Vein endothelial cell (primary cell): ENCODE measurements at places on chromosomes 2 and 18. TPM values are rescaled to one million over a fixed set of nuclear protein-coding genes. Genes with fewer than 3 reads are reported as not detected.

The GRHL1 gene
- total RNA-seq = 0.57 and 0.65 TPM in 2 replicates

The ABCG5 gene
- not detected in 2 replicates for total RNA-seq

The TRIM43 gene
- not detected in 2 replicates for total RNA-seq

The HOXD9 gene
- total RNA-seq = 11.7 and 22.5 TPM in 2 replicates

The CRACDL gene
- 11.1 and 12.4 TPM in 2 replicates for total RNA-seq

The IL37 gene
- total RNA-seq = 0.19 TPM in 1 of 2 replicates, not detected in the other

The PROM2 gene
- total RNA-seq = 0.57 TPM in 1 of 2 replicates, not detected in the other

The EPHA4 gene
- total RNA-seq = 22.9 and 39.4 TPM in 2 replicates

The CHRND gene
- total RNA-seq = not detected in 2 replicates

The SCG2 gene
- not detected in 2 replicates for total RNA-seq

The CDH2 gene
- total RNA-seq = 5.8 and 7.5 TPM in 2 replicates

The LANCL1 gene
- 23.8 and 29.0 TPM in 2 replicates for total RNA-seq

The CRYBA2 gene
- total RNA-seq = not detected in 2 replicates

The IL1R2 gene
- total RNA-seq = not detected in 2 replicates

The LAMA1 gene
- total RNA-seq = 0.19 and 0.33 TPM in 2 replicates

The ARHGAP28 gene
- 18.9 and 25.6 TPM in 2 replicates for total RNA-seq

The GKN1 gene
- not detected in 2 replicates for total RNA-seq

The NXPH2 gene
- not detected in 2 replicates for total RNA-seq

The PIGN gene
- total RNA-seq = 30.5 and 31.0 TPM in 2 replicates

The DSC2 gene
- not detected in 2 replicates for total RNA-seq

The BMPR2 gene
- total RNA-seq = 121 and 133 TPM in 2 replicates

The FLACC1 gene
- total RNA-seq = 0.65 and 1.1 TPM in 2 replicates
